ENCODE measurements at places on chromosomes 12 and 14. TPM values are rescaled to one million over a fixed set of nuclear protein-coding genes. Genes with fewer than 3 reads are reported as not detected.

Gene WNT1
- 0.34 TPM for total RNA-seq

Gene SOAT2
- total RNA-seq = 0.11 TPM

Gene BEGAIN
- 1.3 TPM for total RNA-seq

Gene CPSF2
- total RNA-seq = 19.3 TPM

DNA sequence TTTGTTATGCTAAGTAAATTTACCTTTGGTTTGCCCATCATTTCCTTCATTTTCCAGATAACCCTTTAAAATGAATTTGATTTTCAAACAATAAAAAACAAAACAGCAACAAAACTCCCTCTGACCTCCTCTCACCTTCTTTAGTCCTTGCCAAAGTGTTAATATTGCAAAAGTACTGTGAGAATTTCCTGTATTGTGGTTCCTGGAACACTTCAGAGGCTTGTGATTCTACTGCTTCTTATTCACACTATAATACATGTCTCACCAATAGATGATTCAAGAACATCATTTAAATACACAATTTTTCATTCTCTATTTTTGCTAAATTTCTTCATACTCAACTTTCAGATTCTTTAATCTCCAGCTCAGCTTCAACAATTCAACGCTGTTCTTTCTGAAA is at the start of gene KLRD1:
KLRD1 (plus strand) TSS at position 241 of the 400 bp plus-strand sequence. CDS start 208 bp downstream, outside the sequence.
- no peak for DNase-seq

GRCh38 chr12:52526511-52526951 is 6.3 kb upstream of the KRT5 start:
- DNase-seq = no peak

GRCh38 chr14:101405171-101405883 is 156.0 kb upstream of the DIO3 start:
- DNase-seq = no peak

DNA sequence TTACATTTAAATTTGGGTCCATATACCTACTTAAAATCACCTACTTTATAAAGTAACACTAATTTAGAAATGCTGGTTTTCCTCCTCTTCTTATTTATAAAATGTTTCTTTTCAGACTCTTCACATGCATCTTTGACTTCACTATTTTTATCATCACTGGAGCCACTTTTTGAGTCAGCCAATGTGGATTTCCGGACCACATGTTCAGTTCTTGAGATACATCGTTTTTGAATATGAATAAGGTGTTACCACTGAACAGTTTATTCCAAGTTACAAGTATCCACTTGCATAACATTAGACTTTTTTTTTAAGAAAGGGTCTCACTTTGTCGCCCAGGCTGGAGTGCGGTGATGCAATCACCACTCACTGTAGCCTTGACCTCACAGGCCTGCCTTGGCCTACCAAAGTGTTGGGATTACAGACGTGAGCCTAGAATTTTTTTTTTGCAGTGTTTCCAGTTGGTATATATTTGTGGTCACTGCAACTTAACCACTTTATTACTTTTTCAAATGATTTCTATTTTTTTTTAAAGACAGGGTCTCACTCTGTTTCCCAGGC is 5.7 kb downstream of the FNTB start:
- DNase-seq = peak; percentile 54

DNA sequence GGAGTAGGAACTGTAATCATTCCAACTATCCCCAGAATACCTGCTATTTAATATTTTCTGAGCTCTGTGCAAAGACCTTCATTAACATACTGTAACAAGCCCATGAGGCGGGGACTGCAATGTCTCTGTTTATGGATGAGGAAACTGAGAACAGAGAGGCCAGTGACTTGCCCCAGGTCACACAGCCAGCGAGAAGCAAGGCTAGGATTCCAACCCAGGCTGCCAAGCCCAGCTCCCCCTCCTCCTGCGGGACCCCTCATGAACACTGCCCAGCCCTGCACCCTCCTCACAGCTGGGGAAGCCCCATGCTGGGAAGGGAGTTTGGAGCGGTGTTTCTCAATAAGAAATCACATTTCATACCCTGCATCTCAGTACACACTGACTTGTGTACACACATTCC is 10.9 kb downstream of the HVCN1 start:
- no peak for DNase-seq

DNA sequence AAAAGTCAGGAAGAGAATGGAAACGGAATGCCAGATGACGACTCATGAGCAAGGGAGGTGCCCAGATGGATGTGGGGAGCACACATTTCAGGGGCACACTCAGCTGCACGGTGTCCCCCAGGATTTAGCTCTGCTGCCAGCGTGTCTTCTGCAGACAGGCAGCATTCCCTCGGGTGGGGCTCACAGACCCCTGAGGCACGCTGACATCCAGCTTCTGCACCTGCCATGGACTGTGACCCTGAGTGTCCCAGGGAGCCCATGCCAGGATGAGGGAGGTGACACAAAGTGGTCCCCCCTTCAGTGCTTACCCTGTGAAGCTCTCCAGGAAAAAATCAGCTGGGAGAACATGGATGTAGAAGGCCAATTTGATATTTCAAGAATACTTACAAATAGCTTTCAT is 84.2 kb downstream of the PIWIL1 start:
- DNase-seq = no peak

GRCh38 chr12:93571925-93572711 is at the start of gene SOCS2:
Gene SOCS2 (plus strand): TSS chr12:93572675. CDS start chr12:93572898, 223 bp downstream.
- peak; percentile 92 for DNase-seq

- no peak for DNase-seq
Observed at GRCh38 chr14:71362920-71363584, 455.8 kb downstream of the PCNX1 start.

DNA sequence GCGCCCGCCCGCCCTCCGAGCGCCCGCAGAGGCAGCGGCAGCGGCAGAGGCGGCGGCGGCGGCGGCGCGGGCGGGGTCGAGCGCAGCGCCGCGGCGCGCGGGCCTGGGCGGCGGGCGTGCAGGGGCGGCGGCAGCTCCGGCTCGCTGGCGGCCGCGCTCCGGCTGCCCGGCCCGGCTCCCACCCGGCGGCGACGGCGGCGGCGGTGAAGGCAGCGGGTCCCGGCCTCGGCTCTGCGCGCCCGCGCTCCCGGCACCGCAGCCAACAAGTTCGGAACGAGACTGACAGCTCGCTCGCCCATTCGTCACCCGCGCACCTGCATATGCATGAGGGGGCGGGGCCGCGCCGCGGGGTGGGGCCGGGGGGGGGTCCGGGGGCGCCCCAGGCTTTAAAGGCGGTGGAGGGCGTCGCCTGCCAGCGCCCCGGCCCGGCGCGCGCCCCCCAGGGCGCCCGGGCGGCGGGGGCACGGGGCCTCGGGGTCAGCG is at the start of gene JAG2:
JAG2 (minus strand) TSS at position 281 of the 483 bp plus-strand sequence. CDS start 356 bp downstream, outside the sequence.
- DNase-seq = peak; percentile 91

GRCh38 chr12:96514328-96514727 is 25.0 kb downstream of the CFAP54 start:
- no peak for DNase-seq

Data from upper lobe of left lung (tissue), 6 donors.